ENCODE measurements at places on chromosomes 3 and 15. TPM values are rescaled to one million over a fixed set of nuclear protein-coding genes. Genes with fewer than 3 reads are reported as not detected.

CSPG5 gene
- 131 TPM for total RNA-seq

GORASP1 gene
- 28.7 TPM for total RNA-seq

C2CD4B gene
- total RNA-seq = 0.94 TPM

- no peak for DNase-seq
Observed at GRCh38 chr15:38558372-38559059, 6.1 kb downstream of the RASGRP1 start.

All from occipital lobe (tissue), 3 donors.